Ecto neural progenitor cell (in vitro differentiated cells): ENCODE measurements at places on chromosomes 12 and 14.

DNA sequence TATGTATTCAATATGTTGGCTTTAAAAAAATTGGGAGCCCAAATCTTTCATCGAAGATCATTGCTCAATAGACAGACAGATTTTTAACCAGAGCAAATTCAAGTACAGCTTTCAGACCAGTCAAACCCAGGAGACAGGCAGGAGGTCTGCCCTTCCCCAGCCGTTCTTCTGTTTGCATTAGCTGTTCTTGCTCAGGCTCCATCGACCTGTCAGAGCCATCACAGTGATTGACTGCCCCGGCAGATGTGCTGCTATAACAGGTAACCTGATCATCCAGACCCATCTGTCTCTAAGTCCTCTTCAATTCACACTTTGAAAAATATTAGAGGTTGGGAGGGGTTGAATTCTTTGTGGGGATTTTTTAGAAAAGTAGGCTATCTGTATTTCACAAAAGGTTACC, 453.5 kb downstream of the FOXG1 start:
- DNase-seq = no peak

GRCh38 chr12:74119811-74120362, 417.7 kb upstream of the ATXN7L3B start:
- no peak for DNase-seq

DNA sequence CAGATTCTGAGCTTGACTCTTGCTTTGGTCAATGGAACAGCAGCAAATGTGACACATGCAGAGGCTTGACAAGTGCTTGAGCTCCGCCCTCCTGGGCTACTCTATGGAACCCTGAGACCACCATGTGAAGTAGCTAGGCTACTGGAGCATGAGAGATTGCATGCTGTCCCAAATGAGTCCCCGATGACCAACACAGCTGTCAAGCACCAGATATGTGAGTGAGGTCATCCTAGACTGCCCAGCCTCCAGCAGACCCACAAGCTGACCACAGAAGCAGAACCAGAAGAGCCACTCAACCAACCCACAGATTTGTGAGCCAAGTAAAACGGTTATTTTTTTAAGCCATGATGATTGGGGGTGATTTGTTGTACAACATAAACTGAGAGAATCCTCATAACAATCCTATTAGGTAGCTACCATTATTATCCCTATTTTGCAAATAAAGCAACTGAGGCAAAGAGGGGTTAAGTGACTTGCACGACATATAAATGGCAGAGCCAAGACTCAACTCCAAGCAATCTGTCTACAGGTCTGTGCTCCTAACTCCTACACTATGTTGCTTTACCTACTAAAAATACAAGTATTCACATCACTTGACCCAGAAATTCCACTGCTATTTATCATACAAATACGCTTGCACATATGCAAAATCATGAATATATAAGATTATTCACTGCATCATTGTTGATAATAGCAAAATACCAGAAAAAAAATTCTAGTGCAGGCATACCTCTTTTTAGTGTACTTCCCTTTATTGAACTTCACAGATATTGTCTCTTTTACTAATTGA, 136.2 kb downstream of the NDUFA12 start:
- DNase-seq = no peak

GRCh38 chr14:33754261-33754660, 196.6 kb downstream of the EGLN3 start:
- DNase-seq = no peak

DNA sequence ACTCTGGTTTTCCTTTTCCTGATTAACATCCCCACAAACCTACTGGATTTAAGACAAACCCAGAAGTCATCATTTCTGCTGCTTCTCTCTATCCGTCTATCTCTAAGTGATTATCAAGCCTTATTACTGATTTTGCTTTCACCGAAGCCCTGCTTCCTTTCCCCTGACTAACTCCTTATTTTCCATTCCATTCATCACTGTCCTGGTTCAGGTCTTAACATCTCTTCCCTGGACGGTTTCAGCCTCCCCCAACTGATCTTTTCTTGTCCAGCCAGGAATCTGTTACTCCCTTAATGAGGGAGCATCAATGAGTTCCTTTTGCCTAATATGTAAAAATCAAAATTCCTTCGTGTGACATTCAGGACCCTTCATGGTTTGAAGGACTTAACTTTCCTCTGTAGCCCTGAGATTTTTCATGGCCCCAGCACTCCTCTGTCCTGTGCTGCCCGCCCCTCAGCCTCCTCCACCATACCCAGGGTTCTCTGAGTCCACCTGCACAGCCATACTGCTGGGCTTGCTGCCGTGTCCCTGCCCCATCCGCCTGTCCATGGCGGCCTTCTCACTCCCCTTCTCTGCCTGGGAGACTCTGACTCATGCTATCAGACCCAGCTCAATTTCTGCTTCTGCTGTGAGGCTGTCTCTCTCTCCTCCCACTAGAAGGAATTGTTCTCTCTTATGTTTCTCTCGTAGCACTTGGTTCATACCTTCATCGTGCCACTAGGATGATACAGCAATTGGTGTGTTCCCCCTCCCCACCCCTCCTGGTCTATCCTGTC, 167.8 kb upstream of the HIF1A start:
- DNase-seq = no peak

DNA sequence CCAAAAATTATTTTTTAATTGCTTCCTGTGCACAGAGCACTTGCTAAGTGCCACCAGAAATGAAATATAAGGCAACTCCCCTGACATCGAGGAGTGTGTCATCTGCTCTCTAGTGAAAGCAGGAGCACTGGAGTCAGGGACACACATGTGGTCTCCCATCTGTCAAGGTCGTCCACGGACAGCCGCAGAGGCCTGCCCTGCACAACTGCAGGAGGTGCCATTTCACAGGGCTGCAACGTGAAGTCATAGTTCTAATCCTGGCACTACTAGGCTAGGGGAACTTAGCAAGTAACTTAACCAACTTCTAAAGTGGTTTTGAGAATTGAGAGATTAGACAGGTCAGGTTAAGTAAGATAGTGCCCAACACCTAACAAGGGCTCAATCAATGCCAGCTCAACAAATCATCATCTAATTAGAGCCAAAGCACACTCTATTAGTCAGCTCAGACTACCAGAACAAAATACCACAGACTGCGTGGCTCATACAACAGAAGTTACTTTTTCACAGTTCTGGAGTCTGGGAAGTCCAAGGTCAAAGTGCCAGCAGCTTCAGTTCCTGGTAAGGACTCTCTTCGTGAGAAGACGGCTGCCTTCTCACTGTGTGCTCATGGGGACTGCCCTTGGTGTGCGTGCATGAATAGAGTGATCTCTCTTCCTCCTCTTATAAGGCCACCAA, 30.7 kb downstream of the FOXN3 start:
- no peak for DNase-seq

DNA sequence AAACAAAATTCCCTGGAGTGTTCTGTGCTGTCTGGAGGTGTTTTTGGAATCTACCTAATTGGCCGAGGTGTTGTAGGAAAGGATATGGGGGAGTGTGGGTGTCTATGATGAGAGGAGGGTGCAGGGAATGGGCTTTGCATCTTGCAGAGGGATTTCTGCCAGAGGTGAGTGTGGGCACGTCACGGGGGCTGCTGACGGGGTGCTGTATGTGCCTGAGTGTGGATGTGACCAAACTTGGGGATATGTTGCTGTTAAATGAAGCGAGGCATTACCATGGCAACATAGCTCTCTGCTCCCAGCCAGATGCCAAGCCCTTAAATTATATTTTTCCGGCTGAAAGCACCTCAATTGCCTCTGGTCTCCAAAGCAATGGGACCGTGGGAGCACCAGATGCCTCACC, 44.3 kb upstream of the SPTLC2 start:
- no peak for DNase-seq

GRCh38 chr12:89542912-89543592, 17.2 kb upstream of the POC1B start:
- peak; percentile 82 for DNase-seq

GRCh38 chr12:91663310-91663709, 480.7 kb upstream of the DCN start:
- DNase-seq = no peak

DNA sequence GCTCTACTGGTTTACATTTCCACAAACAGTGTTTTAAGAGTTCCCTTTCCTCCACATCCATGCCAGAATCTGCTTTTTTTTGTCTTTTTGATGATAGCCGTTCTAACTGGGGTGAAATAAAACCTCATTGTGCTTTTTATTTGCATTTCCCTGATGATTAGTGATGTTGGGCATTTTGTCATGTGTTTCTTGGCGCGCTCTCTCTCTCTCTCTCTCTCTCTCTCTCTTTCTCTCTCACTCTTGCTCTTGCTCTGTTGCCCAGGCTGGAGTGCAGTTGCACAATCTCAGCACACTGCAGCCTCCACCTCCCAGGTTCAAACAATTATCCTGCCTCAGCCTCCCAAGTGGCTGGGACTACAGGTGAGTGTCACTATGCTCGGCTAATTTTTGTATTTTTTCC, 9.6 kb upstream of the MIS18BP1 start:
- DNase-seq = no peak

- DNase-seq = no peak
Measured at GRCh38 chr14:71658261-71658860, 273.9 kb upstream of the RGS6 start.

- peak; percentile 64 for DNase-seq
Measured at GRCh38 chr14:38721822-38722431, 381.1 kb downstream of the SEC23A start.
